Breast epithelium (tissue), 4 donors: ENCODE measurements at places on chromosomes 11 and 22. TPM values are rescaled to one million over a fixed set of nuclear protein-coding genes. Genes with fewer than 3 reads are reported as not detected.

DNA sequence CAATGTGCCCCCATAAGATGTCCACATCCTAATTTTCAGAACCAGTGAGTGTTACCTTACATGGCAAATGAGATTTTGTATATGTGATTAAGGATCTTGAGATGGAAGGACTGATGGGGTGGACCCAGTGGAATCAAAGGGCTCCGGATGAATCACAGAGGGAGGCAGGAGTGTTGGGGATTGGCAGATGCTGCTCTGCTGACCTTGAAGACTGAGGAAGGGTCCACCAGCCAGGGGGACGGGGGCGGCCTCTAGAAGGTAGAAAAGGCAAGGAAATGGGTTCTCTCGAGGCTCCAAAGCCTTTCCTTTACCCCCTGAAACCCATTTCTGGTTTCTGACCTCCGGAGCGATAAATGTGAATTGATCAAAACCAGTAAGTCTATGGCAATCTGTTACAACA, 18.8 kb downstream of the TMEM218 start:
- no peak for DNase-seq

- no peak for DNase-seq
Measured at GRCh38 chr11:35065566-35065965, 73.4 kb upstream of the CD44 start.

- DNase-seq, result no peak
Measured at GRCh38 chr11:34176751-34177209, 71.4 kb downstream of the NAT10 start.

GRCh38 chr22:27644566-27644965, 157.0 kb downstream of the MN1 start:
- no peak for DNase-seq

DNA sequence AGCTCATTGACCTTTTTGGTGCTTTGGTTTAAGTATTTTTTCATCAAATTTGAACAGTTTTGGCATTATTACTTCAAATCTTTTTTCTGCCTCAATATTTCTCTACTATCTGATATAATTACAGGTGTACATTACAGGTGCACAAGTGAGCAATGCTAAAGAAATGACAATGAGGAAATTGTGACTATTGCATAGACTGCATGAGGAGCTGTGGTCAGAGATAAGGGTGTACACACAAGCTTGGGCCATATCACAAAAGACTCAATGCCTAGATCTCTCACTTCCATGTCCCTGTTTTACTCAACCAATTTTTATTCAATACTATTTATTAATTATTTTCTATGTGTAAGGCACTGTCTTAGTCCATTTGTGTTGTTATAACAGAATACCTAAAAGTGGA, 251.0 kb upstream of the UBASH3B start:
- no peak for DNase-seq

The GTF2H1 gene
- total RNA-seq, result 83.7 TPM

DNA sequence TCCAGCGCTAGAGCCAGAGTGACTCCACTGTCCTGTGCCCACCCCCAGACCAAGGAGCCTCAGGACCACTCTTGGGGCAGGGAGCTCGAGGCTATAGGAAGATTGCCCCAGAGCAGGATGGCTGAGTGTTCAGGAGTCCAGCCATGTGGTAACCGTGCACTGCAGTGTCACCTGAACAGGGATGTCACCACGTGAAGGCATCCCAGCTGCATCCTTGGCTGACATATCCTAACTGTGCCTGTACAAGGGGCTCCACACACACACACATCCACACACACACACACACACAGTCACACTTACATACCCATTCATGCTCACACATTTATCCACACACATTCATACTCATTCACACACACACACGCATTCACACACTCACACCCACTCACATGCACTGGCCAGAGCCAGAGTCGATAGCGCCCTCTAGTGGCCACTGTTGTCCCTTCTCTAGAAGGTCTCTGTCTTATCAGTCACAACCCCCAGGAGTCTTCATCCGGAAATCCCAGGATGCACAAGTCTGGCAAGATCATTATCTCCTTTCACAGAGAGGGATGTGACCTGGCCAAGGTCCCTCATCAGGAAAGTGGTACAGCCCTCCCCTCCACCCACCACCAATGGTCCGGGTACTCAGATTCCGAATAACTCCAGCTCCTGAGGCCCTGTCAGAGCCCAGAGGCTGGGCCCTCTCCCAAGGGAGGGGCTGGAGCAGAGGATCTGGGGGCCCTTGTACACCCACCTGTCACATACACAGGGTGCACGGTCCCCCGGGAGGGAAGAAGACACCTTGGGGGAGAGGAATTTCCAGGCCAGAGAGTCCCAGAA, 55.1 kb downstream of the IGLL5 start:
- DNase-seq, result peak; percentile 51

DNA sequence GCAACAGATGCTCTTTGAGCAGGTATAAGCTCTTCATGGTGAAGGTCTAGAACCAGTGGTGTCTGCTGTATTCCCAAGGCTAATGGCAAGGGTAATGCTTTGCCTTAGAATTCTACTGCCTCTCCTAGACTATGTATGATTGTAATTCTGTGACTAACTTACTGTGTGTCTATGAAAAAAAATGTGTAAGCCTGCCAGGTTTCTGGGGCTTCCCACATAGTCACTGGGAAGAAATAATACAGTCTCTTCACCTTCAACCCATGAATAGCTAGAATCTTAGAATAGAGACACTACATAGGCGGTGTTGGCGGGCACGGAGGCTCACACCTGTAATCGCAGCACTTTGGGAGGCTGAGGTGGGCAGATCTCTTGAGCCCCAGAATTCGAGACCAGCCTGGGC, 84.1 kb downstream of the C11orf91 start:
- DNase-seq, result no peak

GRCh38 chr11:121931748-121932352, 184.2 kb downstream of the BLID start:
- no peak for DNase-seq

GRCh38 chr11:44943696-44944095, 7.0 kb downstream of the TP53I11 start:
- no peak for DNase-seq

GRCh38 chr22:48891688-48892577, 935.7 kb downstream of the BRD1 start:
- DNase-seq, result no peak

DNA sequence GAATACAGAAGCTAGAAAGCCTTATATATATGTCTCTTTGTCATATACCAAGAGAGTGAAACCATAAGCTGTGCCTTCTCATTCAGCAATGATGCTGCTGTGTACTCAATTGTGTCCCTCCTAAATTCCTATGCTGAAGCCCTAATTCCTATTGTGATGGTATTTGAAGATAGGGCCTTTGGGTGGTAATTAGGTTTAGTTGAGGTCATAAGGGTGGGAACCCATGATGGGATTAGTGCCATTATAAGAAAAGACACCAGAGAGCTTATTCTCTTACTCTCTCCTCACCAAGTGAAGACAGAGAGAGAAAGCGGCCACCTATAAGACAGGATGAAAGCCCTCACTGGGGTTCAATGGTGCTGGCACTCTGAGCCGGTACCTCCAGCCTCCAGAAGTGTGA, 1191.3 kb upstream of the TENM4 start:
- DNase-seq, result no peak

The TBX10 gene
- not detected for total RNA-seq

DNA sequence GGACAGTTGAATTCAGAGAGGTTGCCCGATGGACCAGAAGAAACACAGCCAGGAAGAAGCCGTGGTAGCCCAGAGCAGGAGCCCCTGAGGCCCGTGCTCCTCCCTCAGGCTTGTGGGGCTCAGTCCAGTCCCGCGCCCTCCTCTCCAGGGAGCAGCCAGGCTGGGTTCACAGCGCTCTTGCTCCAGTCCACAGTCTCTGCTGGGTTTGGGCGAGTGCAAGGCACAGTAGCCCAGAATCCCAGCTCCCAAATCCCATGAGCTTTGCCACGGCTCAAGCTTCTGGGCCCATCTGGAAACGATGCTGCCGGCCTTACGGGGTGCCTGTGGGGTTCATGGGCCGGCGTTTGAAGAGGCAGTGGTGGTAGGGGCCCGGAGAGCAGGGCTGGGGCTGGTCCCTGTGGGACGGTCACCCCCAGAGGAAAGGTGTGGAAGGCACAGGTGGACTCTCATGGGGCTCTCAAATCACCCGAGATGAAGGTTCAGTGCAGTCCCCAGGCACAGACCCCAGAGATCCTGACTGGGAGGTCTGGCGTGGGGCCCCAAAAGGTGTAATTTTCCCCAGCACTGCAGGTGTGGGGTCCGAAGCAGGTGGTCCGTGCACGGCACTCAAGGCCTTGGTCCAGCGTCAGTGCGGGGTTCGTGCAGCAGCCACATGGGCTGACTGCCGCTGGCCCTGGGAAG, 30.6 kb upstream of the ATXN10 start:
- peak; percentile 42 for DNase-seq

DNA sequence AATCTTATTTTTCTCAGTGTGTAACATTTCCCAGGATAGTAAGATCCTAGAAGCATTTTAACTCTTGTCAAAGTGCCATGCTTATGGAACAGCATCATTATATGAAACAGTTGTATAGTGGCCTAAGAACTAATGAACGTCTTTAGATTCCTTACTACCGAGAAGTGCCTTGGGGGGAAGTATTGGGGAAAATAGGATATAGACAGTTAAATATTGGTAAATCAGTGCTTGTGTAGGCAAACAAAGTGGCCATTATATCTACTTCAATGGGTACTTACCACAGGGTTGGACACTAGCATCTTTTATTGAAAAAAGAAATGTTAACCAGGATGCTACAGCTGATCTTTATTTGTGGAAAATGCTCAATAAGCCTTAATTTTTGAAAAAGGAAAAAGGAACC, 11.3 kb downstream of the FAR1 start:
- DNase-seq, result no peak

- no peak for DNase-seq
Measured at GRCh38 chr22:26669060-26669481, 11.7 kb downstream of the MIAT start.

- no peak for DNase-seq
Measured at GRCh38 chr11:115425816-115426215, 78.4 kb downstream of the CADM1 start.

GRCh38 chr11:43950311-43950855, 7.9 kb downstream of the C11orf96 start:
- DNase-seq, result no peak

- DNase-seq, result peak; percentile 7
Measured at GRCh38 chr11:217704-218103, 10.2 kb downstream of the RIC8A start.

- no peak for DNase-seq
Measured at GRCh38 chr11:35523331-35523768, 2.1 kb downstream of the PAMR1 start.

The TREH gene
- not detected for total RNA-seq

The ABTB2 gene
- 5.6 TPM for total RNA-seq

DNA sequence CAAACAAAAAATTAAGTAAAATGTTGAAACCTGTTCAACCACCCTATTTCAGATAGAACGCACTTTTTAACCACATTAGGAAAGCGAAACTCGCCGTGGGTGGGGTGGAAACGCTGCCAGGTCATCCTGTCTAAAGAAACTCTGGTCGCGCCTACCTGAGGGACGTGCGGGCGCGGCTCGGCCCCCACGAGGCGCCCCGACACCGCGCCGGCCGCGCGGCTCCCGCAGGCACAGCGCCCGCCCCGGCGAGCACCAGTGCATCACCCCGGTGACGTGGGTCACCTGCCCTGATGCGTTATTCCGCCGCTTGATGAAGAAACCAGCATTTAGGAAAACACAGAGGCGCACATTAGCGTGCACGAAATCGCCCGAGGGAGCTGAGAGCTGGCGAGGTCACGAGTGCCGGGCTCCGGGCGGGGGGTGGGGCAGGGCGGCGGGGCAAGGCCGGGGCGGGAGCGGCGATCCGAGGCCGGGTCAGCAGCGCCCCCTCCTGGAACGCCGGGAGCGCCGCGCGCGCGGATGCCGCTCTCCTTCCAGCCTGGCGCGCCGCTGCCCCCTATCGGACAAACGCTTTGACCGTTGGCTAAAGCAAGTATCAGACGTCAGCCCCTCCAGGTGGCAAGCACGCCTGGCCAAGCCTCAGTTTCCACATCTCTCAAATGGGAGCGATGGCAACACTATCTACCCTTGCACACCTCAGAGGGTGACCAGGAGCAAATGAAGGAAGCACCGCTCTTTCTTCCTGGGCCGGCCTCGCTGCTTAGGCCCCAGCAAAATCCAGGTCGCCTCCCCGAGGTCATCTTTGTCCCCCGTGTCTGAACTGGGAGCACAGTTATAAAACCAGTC, 15.7 kb upstream of the SNX32 start:
- peak; percentile 97 for DNase-seq

The PANX2 gene
- total RNA-seq, result 0.64 TPM

The OR51B6 gene
- not detected for total RNA-seq

- DNase-seq, result no peak
Measured at GRCh38 chr11:101523634-101524260, 60.1 kb downstream of the TRPC6 start.
